Lower leg skin (tissue), 4 donors: ENCODE measurements at places on chromosomes 11 and 22.

DNA sequence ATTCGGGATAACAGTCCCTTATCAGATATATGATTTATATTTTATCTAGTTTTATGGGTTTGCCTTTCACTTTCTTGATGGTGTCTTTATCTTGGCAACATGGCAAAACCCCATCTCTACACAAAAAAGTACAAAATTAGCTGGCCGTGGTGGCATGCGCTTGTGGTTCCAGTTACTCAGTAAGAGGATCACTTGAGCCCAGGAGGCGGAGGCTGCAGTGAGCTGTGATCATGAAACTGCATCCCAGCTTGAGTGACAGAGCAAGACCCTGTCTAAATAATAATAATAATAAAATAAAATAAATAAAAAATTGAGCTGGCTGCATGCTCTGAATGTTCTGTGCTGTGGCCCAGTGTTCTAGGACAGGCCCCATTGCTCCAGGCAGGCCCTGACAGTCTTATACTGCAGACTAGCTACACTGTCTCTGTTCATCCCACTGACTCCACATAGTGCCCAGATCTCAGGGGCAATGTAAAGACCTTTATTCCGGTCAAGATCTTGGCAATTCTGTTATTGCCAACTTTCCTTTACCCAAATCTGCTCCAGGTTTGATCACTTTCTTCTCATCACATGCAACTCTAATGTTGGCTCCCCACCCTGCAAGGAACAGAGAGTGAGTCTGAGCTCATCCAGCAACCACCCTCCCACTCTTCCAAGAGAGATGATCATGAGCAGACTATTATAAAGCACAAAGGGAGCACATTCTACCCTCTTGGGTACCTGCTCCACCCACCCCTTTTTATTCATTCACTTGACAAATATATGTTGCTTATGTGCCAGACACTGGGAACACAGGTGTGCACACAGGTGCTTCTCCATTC, 8.8 kb downstream of the HSPA8 start:
- DNase-seq, result no peak

- no peak for DNase-seq
These were observed 29.9 kb upstream of the BSX start for GRCh38 chr11:123011510-123011909.

- no peak for DNase-seq
These were observed 4.2 kb upstream of the CTSC start for GRCh38 chr11:88341522-88342251.

DNA sequence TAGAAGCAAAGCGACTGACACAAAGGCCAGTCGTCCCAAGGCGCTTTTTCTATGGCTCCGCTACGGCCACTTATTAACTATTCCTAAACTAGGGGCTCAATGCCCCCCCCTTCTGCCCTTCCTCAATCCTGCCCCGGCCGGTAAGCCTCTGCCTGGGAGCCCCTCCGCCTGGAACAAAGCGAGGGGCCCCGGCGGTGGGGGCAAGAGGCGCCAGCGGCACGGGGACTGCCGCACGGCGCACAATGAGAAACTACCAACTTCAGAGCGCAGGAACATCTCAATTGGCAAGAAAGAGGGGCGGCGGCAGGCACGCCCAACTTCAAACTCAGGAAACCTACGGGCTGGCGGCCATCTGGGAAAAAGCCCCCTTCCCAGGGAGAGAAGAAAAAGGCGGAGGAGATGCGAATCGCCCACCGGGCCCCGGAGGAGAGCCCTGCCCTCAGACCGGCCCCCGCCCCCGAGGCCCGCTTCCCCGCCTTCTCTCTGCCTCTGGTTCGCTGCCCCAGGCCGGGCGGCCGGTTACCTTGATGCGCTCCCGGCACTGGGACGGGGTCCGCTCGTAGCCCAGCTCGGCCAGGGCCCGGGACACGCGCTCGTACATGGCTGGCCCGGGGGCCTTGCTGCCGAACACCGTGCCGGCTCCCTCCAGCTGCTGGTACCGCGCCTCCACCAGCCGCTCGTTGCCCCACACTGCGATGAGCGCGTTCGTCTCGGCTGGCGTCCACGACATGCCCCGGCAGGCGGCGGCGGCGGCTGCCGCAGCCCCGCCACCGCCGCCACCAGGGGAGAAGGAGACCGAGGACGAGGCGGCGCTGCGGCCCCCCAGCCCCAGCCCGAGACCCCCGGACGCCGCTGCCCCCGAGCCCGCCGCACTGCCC, 619 bp downstream of the MSANTD2 start:
- peak; percentile 17 for DNase-seq

DNA sequence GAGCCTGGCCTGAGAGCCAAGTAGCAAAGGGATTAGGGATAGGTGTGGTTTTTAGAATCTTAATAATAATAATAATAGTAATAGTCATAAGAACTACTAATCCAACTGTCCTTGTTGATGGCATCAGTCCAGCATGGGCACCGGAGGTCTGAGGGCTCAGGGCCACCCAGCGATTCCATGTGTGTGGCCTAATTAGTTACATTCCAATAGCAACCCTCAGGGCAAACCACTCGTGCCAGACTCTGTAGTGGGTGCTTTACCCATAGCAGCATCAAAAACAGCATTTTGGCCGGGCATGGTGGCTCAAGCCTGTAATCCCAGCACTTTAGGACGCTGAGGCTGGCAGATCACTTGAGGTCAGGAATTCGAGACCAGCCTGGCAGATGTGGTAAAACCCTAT, 19.0 kb upstream of the MYH9 start:
- no peak for DNase-seq

DNA sequence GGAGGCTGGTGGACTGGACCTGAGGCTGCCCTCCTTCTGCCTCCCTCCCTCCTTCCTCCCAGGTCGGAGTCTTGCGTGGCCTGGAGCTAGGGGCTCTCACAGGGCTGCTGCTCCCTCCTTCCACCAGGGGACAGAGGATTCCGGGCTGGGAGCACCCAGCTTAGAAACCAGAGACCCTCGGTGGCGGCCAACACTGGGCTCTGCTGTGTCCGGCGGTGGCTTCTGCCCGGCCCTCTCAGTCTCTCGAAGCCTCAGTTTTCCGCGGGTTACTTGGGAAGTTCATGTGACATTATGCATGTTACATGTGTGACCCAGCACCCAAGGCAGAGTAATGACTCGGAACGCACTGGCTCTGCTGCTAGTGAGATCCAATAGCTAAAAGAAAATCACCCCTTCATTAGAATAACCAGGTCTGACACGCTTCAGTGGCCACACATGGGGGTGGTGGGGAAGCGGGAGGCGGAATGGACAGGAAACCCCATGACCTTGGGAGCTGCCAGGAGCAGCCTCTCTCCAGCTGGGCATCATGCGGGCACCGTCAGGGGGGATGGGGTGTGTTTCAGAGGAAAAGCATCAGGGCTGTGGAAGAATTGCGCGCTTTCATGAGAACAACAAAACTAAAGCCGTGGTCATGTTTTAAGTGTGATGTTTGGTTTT, 5.9 kb upstream of the MRGPRG start:
- DNase-seq, result no peak

DNA sequence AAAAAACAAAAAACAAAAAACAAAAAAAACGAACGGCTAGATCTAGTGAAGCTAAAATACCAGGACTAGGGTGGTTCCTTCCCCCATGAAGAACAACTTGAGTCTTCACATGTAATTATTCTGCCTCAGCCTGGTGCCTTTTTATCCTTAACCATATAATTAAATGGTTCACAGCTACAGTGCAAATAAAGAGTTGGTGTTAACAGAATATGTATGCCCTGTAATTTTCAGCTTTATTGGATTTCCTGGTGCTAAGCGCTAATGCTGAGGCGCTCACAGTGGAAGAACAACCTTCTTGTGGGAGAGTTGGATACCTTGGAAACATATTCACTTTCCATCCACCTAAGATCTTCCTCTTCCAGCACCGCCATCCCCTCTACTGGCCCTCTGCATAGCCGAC, 158.5 kb upstream of the SORL1-AS1 start:
- DNase-seq, result no peak
